DMS79 treated with DMSO at 0.1 percent for 48 hours (cell line): ENCODE measurements at places on chromosomes 1 and 21.

DNA sequence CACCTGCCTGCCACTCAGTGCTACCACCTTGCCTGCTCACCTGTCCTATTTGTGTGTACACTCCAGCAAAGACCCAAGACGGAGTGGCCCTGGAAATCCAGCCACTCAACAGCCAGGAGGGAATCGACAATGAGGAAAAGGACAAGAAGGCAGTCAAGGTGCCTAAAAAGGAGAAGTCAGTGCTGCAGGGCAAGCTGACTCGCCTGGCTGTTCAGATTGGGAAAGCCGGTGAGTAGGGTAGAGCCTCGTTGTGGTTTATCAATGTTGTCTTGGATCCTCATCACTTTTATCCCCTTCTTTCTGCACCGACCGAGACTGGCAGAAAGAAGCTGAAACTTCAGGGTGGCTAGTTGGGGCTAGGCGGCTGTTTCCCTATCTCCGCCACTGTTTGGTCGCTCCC is 61.4 kb upstream of the LAX1 start:
- DNase-seq, result no peak

- DNase-seq, result no peak
Measured at GRCh38 chr1:44677201-44677766, 2.8 kb downstream of the ARMH1 start.

DNA sequence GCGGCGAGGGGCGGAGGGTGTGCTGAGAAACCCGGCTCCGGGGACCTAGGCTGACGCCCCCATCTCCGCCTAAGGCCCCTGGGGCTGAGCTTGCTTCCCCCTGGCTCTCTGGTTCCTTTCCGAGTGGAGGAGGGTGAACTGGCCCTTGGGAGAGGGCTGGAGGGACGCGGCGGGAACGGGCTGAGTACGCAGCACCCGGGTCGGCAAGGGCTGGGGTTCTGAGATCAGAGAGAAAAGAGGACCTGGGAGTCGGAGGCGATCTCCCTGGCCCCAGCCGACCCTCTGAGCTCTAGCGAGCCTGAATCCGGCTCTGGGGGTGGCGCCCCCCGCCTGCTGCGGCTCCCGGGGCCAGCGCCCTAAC is 270.8 kb downstream of the FOXD2 start:
- no peak for DNase-seq

DNA sequence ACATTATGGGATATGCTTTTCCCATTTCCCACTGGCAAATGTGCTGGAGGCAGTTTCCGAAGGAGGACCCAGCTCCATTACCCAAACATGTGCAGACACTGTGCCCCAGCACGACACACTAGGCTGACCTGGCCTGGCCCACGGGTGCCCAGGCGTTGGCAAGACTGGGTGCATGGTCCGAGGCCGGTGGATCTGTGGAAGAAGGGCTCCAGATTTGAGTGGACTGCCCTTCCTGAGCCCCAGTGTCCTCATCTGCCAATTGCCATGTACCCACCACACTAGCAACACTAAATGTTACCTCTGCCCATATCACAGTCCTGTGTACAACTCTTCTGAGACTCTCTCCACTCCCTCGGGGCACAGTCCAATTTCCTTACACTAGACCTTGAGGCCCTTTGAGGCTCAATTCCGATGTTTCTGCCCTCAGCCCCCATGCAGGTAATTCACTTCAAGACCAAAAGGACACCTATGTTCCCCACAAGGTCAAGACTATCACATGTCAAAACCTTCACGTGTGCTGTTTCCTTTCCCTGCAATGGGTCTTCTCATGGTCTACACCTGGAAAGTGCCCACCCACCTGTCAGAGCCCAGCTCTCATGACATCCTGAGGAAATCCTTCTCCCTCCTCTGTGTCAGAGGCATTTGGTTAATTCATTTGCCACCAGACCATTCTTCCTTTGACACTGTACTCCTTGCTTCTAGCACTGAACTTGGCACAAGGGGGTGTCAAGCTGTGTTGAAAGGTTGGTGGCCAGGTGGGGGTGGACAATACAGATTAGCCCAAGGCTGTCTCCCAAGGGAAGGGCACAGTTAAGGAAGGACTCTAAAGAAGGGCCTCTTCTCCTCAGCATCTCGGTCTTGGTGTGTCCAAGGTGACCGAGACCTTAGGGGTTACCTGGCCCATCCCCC is 124.9 kb downstream of the DMRTB1 start:
- DNase-seq, result no peak

DNA sequence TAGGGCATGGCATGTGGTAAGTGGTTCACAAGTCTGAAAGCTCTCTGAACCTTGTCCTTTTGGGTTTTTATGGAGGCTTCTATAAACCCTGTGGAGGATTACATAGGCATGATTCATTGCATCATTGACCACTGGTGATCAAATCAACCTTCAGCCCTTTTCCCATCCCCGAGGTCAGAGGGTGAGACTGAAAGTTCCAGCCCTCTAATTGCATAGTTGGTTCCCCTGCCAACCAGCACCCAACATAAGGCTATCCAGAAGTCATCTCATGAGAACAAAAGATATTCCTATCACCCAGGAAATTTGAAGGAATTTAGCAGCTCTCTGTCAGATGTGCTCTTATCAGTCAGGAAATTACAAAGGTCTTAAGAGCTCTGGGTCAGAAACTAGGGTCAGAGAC is 89.5 kb upstream of the ARTN start:
- DNase-seq, result no peak

- no peak for DNase-seq
Measured at GRCh38 chr21:29777160-29777559, 162.6 kb downstream of the GRIK1 start.

DNA sequence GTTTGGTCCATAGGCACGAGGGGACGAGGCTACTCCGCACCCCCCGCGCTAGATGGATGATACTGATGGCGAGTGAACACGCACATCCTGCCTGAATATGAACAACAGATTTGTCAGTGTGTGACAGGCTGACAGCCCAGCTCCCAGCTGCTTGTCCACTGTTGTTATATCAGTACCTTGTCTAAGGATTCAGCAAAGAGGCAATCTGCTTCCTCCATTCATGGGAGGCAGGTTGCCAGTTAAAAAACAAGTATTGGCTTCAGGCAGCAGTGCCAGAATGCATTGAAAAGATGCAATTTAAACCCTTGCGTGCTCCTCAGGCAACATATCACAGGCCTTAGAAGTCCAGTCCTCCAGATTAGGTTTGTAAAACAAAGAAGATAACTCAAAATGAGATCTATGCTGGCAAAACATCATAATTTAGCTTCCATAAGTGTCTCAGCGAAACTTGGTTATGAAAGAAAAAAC is 223.3 kb downstream of the GPATCH2 start:
- no peak for DNase-seq

DNA sequence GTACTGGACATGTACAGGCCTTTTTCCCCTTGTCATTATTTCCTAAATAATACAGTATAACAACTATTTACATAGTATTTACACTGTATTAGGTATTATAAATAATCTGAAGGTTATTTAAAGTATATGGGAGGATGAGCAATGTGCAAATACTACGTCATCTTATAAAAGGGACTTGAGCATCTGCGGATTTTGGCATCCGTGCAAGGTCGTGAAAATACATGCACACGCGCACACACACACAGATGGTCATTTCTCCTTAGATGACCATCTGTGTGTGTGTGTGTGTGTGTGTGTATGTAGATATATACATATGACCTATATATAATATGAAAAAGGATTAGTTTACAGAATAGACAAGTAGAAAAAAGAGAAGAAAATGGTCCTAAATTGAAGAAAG is 15.4 kb downstream of the ALG14 start:
- no peak for DNase-seq

GRCh38 chr1:10540277-10541005 is 65.7 kb downstream of the PEX14 start:
- no peak for DNase-seq

DNA sequence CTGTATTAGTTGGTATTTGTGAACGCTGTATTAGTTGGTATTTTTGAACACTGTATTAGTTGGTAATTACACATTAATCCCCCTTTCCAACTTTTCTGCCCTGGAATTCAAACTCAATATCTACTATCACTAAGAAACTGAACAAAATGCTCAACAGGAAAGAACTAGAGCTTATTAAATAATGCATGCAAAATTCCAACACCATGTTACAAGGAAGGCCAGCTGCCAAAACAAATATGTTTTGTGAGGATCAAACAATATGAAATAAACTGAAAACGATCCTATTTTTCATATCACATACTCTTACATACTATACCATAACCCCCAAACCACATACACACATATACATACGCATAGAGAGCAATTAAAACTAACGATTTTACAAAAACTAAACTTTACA is 104.9 kb downstream of the CDC42BPA start:
- DNase-seq, result no peak

DNA sequence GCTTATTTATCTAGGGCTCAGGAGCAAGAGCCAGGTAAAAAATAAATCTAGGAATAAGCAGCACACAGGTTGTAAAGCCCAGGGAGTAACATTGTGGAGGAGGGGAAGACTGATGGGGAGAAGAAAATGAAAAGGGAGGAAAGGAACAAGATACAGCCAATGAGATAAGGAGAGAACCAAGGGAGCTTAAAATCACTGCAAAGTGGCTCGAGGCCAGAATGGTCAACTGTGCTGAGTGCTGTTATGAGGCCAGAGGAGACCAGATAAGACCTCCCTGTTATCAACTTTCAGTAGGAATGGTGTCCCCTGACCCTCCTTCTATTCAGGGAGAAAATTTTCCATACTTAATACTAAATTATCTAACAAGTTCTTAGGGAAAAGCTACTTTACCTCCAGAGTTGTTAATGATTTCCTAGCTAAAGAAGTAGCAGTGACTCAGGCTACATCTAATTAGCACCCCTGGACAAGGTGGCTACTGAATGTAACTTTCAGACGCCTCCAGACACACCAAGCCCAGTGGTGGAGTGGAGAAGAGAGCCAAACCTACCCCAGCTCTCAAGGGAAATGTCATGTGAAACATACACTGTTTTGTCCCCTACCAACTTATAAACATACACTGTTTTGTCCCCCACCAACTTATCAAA is 25.5 kb downstream of the ENAH start:
- DNase-seq, result no peak

DNA sequence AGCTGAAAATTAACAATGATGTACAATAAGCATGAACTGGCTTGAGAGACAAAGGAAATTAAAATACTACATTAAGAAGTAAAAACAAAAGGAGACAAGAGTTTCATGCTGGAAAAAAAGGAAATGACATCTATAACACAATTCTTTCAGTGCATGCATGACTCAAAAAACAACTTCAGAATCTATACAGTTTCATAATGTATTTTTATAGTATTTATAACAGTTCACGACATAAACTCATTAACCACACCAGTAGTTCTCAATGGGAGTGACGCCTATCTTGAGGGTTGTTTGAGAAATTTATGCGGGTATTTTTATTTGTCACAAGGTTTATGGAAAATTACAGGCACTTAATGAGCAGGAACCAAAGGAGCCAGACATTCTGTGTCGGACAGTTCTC is 168.5 kb downstream of the SMYD3 start:
- DNase-seq, result no peak

- no peak for DNase-seq
Measured at GRCh38 chr1:36465731-36466369, 1.7 kb upstream of the MRPS15 start.

- DNase-seq, result no peak
Measured at GRCh38 chr1:164630626-164631396, 71.8 kb downstream of the PBX1 start.

DNA sequence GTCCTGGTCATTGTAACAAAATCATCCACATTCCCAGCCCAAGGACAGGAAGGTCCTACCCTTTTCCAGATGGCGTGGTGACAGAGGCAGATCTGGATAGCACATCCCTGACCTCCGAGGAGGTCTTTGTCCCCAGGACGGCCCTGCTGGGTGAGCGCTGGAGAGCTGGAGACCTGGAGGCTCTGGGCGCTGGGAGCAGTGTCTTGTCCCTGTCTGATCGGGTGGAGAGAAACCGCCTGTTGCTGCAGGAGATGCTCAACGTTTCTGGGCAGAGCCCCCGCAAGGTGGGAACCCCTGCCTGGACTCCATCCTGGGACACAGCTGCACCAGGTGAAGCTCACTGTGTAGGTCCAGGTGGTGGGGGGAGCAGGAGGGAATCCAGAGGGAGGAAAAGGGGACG is 4.1 kb downstream of the KIAA1614 start:
- no peak for DNase-seq
